ENCODE measurements at places on chromosomes 2 and 18.

DNA sequence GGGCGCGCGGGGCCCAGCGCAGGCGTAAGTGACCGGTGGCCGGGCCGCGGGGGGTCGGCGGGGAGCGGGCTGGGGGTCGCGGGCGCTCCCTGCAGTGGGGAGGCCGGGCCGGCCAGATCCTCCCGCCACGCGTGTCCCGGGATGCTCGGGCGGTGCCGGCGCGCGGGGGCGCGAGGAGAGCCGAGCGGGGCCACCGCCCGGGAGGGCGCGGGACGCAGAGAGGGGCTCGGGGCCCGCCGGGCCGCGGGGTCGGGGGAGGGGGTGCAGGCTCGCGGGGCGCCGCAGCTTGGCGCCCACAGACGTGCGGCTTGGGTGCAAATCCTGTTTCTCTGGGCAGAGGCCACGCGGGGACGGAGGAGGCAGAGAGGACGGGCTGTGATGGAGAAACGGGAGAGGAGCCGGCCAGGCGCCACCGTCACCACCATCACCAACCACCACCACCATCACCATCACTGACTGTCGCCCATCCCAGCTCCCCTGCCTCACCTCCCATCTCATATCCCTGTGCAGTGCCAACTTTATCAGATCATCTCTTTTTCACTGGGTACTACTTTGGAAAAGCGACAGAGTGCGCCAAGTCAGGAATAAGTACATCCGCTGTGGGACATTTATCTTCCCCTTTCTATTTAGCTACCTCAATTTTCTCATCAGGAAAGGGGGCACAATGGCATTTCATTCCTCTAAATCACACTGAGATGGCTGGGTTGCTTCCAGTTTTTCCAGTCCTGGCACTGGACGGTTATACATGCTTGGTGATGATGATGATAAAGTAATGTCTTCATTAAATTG is 97.2 kb upstream of the GPR45 start:
- H3K27ac ChIP-seq = no peak overlapping the region
- H3K4me3 ChIP-seq = no peak overlapping the region
- peaks cover 60% of the 10 kb centered on the region for H3K27me3 ChIP-seq
- DNase-seq = no peak
- no peaks in the 10 kb centered on the region for H3K36me3 ChIP-seq
- H3K4me1 ChIP-seq = no peaks in the 10 kb centered on the region

DNA sequence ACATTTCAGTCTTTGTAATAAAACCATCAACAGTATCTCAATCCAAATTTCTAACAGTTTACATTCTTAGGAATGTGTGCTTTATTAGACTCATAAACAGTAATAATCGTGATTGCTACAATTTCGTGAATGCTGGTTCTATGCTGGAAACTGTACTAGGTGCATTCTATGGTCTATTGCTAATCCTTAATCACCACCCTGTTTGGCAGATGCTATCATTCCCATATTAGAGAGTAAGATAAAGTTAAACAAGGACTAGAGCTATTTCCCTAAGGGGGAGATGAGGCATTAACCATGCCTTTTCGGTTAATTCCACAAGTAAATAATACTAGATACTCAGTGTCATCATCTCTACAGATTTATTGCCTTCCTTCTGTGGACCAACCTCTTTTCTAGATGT is 244.0 kb downstream of the PAX3 start:
- no peak overlapping the region for H3K27ac ChIP-seq
- H3K4me3 ChIP-seq = no peak overlapping the region
- no peak for DNase-seq
- no peaks in the 10 kb centered on the region for H3K4me1 ChIP-seq
- no peaks in the 10 kb centered on the region for H3K36me3 ChIP-seq

- no peaks in the 10 kb centered on the region for H3K27me3 ChIP-seq
- H3K4me1 ChIP-seq = no peaks in the 10 kb centered on the region
- DNase-seq = no peak
- peaks cover 18% of the 10 kb centered on the region for H3K36me3 ChIP-seq
- no peak overlapping the region for H3K27ac ChIP-seq
Observed at GRCh38 chr2:232234922-232235615, 143.5 kb upstream of the ALPP start.

DNA sequence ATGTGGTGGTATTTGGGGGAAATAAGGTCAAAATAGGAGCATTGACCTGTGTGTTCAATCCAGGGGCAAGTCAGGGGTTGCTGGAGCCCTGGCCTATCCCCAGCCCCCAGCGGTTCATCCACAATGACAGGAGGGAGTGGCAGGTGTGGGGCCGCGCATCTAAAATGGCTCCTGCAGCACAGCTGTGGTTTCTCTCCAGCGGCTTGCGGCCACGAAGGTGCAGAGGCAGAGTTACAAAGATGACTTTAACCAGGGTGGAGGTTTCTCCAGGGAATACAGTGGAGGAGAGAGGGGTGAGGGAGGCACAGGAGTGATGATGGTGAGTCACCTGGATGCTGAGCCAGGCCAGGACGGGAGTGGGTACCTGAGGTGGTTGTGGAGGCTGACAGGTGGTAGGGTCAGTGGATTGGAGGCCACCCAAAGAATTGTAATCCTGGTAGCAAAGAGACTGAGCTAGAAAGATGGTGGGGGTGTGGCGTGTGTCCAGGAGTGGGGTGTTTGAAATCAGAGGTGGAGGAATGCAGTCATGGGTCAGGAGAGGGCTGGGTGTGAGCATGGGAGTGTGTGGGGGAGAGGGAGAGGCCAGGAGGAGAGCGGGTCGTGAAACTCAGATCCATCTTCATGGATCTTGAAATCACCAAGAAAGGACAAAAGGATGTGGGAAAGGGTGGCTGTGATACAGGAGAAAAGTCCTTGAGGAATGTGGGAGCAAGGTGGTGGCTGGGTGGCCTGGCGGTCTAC is 83.2 kb downstream of the CTIF start:
- DNase-seq = no peak
- H3K36me3 ChIP-seq = peaks cover 36% of the 10 kb centered on the region
- no peaks in the 10 kb centered on the region for H3K27me3 ChIP-seq
- no peak overlapping the region for H3K4me3 ChIP-seq
- H3K4me1 ChIP-seq = peaks cover under 1% of the 10 kb centered on the region

DNA sequence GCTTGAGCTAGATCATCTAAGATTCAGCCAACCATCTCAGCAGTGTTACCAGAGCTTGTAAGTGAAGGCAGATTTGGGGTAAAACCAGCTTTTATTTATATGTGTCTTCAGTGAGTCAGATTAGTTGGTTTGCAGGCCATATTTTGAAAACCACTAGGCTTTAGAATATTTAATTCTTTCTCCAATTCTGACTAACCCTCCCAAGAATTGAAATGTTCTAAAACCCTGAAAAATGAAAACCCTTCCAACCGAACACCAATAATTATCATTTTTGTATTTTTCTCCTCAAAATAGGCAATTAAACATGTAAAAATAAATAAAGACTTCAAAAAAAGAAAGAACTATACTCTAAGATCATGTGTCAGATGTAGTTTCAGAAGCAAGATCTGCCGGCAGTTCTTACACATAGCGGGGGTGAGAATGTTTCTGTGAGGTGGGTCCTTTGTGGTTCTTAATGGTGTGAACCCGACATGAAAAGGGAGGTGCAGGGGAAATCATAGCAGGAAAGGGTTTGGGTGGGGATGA is 14.2 kb downstream of the PLEK start:
- H3K4me1 ChIP-seq = no peaks in the 10 kb centered on the region
- no peak overlapping the region for H3K27ac ChIP-seq
- DNase-seq = no peak
- H3K27me3 ChIP-seq = peaks cover under 1% of the 10 kb centered on the region
- H3K4me3 ChIP-seq = no peak overlapping the region

- H3K27ac ChIP-seq = no peak overlapping the region
- no peak for DNase-seq
- no peaks in the 10 kb centered on the region for H3K4me1 ChIP-seq
- no peak overlapping the region for H3K4me3 ChIP-seq
- H3K27me3 ChIP-seq = no peaks in the 10 kb centered on the region
Observed at GRCh38 chr2:179843541-179843940, 17.9 kb downstream of the ZNF385B start.

DNA sequence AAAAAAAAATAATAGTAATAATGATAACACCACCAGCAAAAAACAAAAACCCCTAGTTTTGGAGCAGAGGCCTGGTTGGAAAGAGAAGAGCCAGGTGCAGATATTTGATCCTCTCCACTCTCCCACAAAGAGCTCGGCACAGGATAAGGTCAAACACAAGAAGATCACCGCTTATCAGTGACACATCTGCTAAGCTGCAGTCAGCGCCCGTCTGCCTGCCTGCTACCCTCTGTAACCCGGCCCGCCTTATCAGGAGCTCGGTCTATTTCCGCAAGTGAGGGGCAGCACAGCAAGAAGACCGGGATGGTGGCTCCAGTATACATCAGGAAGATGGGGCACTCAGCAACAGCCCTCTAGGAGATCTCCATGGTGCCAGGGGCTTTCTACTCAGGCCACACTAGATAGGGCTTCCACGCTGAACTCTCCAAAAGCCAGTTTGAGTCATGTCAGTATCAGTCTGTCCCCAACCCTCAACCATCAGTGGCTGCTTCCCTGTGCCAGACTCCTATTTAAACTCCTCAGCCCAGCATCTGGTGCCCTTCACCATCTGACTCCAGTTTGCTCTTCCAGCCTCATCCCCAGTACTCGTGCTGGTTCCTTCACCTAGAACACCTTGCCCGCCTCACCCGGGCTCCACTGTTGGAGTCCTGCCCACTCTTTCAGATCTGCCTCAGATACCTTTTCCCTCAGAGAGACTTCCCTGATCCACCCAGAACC is 67.3 kb upstream of the PPP1CB start:
- no peaks in the 10 kb centered on the region for H3K36me3 ChIP-seq
- H3K27me3 ChIP-seq = peaks cover 31% of the 10 kb centered on the region
- H3K27ac ChIP-seq = no peak overlapping the region
- H3K4me1 ChIP-seq = peaks cover 10% of the 10 kb centered on the region

DNA sequence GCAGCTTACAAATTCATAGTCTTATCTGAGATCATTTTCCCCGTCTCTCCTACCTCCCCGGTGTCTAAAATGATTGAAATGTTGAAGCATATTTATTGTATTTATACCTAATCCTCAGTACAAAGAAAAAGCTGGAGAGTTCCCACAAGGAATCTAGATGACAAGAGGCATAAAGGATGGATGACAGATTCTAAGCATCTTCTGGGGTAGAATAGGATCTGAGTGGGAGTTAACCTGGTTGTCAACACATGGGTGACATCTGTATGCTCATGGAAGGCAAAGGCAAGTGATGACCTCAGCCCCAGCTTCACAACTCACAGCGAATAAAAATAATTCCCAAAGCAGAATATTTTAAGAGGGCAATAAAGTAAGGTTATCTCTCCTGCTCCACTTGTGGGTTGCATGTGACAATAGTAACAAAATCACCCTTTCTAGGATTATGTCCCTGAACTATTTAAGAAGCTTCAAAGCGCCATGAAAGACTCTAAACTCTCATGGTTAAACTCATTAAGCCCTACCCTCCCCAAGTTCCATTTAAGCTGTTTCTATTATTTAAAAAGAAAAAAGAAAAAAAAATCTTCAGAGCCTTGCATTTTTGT is 32.2 kb downstream of the SGPP2 start:
- no peak for DNase-seq
- H3K36me3 ChIP-seq = no peaks in the 10 kb centered on the region
- H3K4me3 ChIP-seq = no peak overlapping the region
- H3K27me3 ChIP-seq = peaks cover 4% of the 10 kb centered on the region

- H3K4me3 ChIP-seq = no peak overlapping the region
- H3K36me3 ChIP-seq = no peaks in the 10 kb centered on the region
- H3K27me3 ChIP-seq = no peaks in the 10 kb centered on the region
- H3K27ac ChIP-seq = no peak overlapping the region
- H3K4me1 ChIP-seq = no peaks in the 10 kb centered on the region
Observed at GRCh38 chr2:181526014-181526413, 68.8 kb downstream of the ITGA4 start.

- no peak for DNase-seq
- H3K4me1 ChIP-seq = no peaks in the 10 kb centered on the region
- H3K27me3 ChIP-seq = no peaks in the 10 kb centered on the region
- no peak overlapping the region for H3K4me3 ChIP-seq
- H3K27ac ChIP-seq = no peak overlapping the region
Observed at GRCh38 chr18:38654946-38655345, 1089.3 kb upstream of the CELF4 start.

DNA sequence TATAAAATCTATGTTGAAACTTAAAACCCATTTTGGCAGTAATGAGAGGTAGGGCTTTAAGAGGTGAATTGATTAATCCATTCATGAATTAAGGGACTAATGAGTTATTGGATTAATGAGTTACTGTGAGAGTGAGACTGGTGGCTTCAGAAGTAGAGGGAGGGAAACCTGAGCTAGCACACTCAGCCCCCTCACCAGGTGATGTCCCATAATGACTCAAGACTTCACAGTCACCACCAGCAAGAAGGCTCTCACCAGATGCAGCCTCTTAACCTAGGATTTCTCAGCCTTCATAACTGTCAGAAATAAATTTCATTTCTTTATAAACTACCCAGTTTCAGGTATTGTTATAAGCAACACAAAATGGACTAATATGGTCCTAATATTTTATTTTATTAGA is 621.7 kb upstream of the ACVR2A start:
- H3K36me3 ChIP-seq = no peaks in the 10 kb centered on the region
- H3K27me3 ChIP-seq = no peaks in the 10 kb centered on the region
- H3K4me3 ChIP-seq = no peak overlapping the region

DNA sequence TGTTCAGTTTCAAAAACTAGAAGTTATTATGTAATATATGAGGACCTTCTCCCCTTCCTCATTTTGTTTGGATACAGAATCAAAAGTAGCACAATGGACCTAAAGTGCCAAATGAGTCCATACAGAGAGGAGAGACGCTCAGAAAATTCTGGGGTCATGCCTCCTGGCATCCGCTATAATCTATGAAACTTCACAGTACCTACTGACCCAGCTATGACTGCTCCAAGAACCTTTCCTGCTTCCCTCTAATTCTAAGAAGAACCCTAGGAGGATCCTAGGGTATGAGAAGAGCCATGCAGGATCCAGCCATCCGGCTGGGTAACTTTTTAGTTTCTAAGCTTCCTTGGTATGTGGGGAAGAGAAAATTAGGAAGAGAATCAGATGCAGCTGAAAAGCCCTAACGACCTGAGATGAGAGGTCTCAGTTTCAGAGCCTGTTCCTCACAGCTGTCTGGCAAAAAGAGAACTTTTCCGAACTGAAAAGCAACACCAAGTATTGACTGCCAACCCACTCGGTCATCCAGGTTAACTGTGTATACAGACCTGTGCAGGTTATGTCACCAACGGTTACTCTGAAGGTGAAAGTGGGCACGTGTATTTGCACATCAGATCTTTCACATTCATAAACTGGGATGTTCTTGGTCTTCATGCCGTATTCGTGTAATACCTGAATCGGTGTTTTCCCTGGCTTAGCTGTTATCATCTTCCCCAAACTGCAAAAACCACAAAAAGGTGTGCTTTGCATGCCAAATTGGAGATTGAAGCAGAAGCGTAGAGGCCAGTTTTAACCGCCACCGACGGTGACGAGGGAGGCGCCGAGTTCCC is 1.1 kb downstream of the PRKRA start:
- H3K27me3 ChIP-seq = no peaks in the 10 kb centered on the region
- peaks cover 34% of the 10 kb centered on the region for H3K36me3 ChIP-seq
- H3K4me1 ChIP-seq = peaks cover 33% of the 10 kb centered on the region
- peak overlapping the region; percentile 82 for H3K4me3 ChIP-seq

- no peak for DNase-seq
- no peak overlapping the region for H3K27ac ChIP-seq
- no peaks in the 10 kb centered on the region for H3K36me3 ChIP-seq
- H3K4me3 ChIP-seq = no peak overlapping the region
- peaks cover 37% of the 10 kb centered on the region for H3K27me3 ChIP-seq
Observed at GRCh38 chr2:174789001-174789400, 24.7 kb upstream of the CHRNA1 start.

Data from HepG2 (cell line).